ENCODE measurements at places on chromosomes 5 and 9.
A peak's percentile ranks its signal among the peaks of the same experiment; 100 is the strongest.

GRCh38 chr5:169081000-169081724, 219.8 kb downstream of the SLIT3 start:
- no peak for DNase-seq

- DNase-seq = no peak
Observed at GRCh38 chr9:27489087-27489876, 34.8 kb upstream of the IFNK start.

- no peak for DNase-seq
Observed at GRCh38 chr5:1959231-1959630, 76.5 kb upstream of the IRX4 start.

DNA sequence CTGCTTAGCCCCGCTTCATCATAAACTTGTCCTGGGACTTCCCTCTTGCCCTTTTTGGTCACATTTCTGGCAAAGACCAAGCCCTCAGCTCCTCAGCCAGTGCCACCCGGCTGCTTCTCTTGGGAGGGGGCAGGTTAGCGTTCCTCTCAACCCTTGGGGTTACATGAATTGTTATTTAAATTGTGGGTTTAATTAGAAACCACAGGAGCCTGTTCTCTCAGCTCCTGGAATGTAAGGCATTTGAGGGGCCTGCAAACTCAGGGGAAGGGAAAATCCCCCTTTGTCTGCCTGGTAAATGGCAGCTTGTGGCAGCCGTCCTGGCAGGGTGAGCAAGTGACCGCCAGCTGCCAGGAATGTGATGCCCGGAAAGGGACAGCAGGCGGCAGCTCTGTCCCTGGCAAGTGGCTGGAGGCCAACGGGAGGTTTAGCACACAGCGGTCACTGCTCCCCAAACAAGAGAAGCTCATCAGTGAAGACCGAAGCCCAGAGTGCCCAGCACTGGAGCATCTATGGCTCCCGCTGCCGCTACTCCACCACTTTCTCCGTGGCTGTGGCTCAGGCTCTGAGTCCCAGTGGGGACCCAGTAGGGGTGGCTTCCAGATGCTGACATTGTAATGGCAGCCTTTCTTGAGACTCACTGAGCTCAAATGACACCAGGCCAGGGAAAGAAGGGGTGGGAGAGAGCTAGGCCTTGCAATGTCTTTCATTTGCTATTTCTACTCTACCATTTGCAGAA, 51.7 kb downstream of the SHB start:
- DNase-seq = peak; percentile 91

DNA sequence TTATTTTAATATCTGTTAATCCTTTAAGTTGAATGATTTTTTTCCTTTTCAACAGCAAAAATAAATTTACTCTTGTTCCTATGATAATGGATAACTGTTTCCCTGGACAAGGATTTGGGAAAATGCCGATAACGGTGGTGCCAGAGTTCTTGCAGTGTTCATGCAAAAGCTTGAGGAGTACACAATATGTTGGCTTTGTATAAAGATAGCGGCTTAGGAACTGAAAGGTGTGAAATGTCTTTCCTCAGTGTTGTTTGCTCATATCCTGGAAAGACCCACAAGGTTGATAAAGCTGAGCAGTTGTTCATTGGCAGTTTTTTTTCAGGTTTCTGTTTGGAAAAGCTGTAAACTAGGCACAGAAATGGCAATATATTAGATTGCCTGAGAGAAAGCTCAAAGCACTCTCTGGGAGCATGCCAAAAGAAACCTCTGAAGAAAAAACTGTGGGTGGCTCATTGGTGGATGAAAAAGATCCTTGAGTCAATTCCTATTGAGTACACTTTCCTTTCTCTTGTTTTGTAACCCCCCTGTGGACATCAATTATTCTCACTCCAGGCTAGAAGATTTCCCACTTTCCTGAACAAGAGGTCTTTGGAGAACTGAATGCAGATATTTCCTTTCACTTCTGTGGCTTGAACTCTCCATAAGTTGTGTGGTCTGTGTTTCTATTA, 117.2 kb upstream of the RGMB start:
- DNase-seq = peak; percentile 29

DNA sequence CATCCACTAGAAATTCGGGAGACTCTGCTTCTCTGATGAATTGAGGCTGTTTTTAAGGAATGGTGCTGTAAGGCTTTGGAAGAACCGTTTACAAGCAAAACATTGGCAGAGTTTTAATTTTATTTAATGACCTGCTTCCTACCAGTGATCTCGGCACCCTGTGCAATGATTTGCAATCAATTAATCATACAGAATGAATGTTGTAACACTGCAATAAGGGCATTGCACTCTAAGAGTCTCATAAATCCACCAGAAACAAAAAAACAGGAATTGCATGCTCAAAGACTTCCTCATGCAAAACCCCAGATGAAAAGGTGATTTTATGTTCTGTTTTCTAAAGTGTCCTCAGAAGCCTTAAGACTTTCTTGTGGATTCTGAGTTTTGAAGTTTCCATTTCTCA, 295.7 kb downstream of the ARHGEF28 start:
- no peak for DNase-seq

DNA sequence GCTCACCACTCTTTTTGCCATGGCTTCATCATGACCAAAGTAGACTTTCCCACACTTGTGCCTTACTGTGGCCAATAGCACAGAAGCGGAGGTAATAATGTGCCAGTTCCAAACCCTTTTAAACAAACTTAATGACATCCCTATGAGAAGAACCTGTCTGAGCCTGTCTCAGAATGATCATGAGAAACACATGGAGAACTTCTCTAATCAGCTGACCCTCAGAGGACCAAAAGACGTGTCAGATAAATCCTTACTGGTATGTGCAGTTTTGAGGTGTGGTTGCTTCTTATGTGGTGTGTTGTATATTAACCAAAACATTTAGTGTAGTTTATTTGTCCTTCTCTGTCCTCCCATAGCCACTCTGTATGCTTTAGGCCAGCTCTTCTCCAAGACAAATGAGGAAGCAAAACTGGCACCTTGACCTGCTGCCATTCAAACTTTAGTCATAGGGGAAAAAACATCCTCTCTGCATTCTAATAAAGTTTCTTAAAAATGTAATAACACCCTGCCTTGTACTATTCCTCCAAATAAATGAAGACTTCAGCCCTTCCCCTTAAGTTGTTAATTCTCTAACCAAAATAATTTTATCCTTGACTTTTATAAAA, 168.9 kb downstream of the MUSK start:
- no peak for DNase-seq

DNA sequence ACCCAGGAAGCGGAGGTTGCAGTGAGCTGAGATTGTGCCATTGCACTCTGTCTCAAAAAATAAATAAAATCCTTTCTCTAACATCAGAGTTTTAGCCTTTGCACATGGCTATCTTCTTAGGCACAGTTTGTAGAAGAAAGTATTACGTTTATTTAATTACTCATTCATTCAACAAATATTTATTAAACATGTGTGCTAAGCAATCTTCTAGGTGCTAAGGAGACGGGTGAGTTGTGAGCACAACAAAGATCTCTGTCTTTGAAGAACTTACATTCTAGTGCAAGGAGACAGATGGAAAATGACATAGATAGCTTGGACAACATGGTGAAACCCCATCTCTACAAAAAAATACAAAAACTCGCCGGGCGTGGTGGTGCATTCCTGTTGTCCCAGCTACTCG, 122.3 kb upstream of the MYO10 start:
- DNase-seq = no peak

DNA sequence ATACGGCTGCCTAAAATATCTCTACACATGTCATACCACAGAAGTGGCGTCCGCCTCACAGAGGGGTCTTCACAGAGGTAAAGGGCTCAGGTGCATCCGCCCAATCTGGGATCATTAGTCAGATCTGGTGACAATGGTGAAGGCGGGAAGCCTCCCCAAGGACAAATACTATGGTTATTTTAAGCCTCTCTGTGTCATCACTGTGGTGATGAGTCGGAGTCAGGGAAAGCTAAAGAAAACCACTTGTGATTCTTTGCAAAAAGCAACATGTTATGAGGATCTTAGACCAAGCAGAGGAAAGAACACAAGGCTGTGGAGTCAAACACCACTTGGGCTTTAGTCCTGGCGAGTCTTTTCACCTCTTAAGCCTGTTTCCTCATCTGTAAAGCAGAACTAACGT, 190.4 kb downstream of the DRD1 start:
- peak; percentile 34 for DNase-seq

DNA sequence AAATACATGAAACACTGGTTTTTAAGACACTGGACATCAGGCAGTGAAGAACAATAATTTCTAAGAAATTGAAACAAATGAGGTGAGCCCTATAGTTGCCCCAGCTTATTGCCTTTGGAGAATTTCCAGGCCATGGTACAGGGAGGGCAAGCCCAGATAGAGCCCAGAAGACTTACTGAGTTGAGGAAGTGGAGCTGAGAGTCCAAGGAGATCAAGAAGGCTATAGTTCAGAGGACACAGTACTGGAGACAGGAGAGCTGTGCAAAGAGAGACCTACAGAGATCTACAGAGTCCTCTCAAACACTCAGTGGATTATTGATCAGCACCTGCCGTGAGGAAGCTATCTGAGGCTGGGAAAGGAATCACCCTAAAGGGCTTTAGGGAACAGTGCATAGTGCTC, 112.6 kb downstream of the GALNT10 start:
- no peak for DNase-seq

GRCh38 chr5:67702008-67702407, 505.4 kb upstream of the CD180 start:
- DNase-seq = no peak

- DNase-seq = no peak
Observed at GRCh38 chr5:149289301-149289700, 17.6 kb downstream of the AFAP1L1 start.

GRCh38 chr5:166032601-166033000, 2258.8 kb upstream of the WWC1 start:
- no peak for DNase-seq

DNA sequence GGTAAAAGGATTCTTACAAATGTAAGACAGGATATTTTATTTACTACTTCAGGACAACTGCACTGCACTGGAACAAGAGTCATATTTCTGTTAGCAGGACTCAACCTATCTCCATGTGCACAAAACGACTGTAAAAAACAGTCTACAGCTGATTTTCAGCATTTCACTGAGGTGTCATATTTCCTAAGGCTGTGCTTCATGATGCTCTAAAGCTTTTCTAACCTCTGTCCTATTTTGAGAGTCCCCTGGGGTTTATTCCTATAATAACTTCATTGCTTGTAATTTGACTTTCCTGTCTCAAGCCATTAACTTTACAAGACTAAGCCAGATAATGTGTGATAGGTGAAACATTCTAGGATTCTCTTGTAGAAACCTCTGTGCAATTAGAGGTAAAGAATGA, 472.3 kb downstream of the HINT1 start:
- peak; percentile 35 for DNase-seq

DNA sequence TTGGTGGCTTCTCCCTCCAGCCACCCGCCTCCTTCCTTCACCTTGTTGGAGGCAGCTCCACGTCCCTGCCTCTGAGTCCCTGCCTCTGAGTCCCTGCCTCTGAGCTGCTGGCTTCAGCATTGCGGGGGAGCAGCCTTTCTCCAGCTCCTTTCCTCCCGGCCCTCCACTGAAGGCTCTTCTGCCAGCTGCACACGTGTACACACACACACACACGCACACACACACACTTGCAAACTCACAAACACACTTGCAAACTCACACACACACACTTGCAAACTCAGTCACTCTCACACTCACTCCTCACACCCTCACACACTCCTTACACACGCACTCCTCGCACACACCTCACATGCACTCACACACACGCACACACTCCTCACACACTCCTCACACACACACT, 45.1 kb downstream of the C9orf50 start:
- DNase-seq = peak; percentile 54

DNA sequence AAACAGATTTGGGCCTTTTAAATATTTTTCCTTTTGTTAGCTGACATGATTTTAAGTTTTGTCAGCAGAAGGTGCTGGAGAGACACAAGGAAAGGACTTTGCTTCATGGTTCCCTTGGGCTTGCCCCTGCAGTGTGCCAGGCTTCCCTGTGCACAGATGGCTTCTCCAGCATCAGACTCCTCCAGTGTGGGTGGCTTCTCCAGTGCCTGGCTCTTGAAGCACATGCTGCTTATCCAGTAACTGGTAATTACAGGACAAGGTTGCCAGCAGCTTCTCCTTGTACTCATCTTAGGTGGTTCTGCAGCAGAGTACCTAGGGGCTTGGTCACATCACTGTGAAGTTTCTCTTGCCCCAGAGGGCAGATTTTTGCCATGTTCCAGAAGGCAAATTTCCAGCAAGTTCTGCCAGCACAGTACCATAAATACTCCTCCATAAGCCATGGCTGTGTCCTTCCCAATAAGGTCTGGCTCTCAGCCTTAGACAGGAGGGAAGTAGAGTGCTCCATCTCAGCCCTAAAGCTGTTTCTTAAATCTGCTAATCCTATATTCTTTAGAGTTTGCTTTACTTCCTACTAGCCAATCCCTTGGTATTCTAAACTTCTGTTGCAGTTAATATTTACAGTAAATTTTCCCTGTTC, 62.4 kb downstream of the PJA2 start:
- no peak for DNase-seq

DNA sequence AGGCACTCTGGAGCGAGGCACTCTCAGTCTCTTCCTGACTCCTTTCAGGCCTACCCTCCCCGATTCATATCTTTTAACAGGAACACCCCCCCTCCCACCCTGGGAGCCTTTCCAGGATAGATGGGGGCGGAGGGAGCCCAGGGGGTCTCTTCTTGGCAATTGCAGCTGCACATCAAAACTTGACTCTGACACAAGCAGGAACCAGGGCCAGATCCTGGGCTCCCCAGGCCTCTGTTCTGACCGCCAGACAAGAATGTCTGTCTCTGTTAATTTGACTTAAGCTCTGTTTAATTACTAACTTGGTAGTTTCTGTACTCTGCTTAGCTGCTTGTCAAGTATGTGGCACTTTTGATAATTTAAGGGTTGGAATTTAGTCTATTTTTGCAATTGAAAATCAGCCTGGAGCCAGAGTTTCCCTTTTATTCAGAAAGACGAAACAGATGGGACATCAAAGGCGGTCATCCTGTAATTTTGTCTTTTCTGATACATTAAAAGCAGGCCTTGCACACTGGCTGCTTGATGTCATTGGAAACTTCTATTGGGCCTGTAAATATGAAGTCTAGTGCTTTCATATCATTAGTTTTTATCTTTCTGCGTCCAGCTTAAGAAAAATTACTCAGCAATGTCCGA, 43.3 kb downstream of the ACTL7B start:
- no peak for DNase-seq

DNA sequence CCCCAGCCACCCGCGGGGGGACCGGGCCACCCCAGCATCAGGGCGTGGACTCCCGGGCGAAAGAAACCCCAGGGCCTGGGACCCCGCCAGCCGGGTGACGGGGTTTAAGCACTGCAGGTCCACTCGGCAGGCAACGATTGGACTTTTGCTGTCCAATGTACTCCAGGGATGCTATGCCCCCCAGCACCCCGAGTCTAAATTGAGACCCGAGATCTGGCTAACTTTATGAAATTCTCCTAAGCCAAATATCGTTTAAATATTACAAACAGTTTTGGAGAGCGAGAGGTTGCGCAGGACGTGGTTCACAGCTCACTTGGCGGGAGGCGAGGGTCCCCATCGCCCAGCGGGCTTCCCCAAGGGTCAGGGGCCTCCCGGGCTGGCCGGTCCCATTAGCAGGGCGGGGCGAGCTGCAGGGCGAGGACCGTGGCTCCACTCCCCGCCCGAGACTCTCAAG, 384 bp upstream of the MRPS2 start:
- DNase-seq = no peak

- DNase-seq = no peak
Observed at GRCh38 chr5:151663617-151664293, 23.0 kb downstream of the SPARC start.

- DNase-seq = no peak
Observed at GRCh38 chr5:123598028-123598689, 86.2 kb downstream of the CSNK1G3 start.

Data from fibroblast of skin of scalp (primary cell).